Gastrocnemius medialis (tissue), 4 donors: ENCODE measurements at places on chromosomes 1 and 21.

DNA sequence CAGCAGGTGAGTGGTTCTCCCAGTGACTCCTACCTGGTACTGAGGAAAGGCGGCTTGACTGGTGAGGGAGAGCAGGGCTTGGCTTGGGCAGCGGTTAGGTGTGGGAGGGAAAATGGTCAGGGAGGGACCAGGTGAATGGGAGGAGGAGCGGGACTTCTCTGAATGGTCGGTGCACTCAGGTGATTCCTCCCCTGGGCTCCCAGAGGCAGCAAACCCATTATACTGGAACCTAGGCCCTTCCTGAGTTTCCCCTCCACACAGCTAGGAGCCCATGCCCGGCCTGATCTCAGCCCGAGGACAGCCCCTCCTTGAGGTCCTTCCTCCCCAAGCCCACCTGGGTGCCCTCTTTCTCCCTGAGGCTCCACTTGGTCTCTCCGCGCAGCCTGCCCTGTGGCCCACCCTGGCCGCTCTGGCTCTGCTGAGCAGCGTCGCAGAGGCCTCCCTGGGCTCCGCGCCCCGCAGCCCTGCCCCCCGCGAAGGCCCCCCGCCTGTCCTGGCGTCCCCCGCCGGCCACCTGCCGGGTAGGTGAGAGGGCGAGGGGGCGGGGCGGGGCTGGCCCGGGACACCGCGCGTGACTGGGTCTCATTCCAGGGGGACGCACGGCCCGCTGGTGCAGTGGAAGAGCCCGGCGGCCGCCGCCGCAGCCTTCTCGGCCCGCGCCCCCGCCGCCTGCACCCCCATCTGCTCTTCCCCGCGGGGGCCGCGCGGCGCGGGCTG lies 2.3 kb downstream of the ARTN start:
- H3K27me3 ChIP-seq = no peaks in the 10 kb centered on the region
- peak overlapping the region; percentile 26 for H3K4me3 ChIP-seq
- no peak for DNase-seq
- no peak overlapping the region for H3K27ac ChIP-seq
- no peaks in the 10 kb centered on the region for H3K36me3 ChIP-seq

GRCh38 chr21:37896788-37897187 lies 19.5 kb downstream of the KCNJ6 start:
- no peaks in the 10 kb centered on the region for H3K36me3 ChIP-seq
- H3K27me3 ChIP-seq = no peaks in the 10 kb centered on the region
- H3K4me1 ChIP-seq = no peaks in the 10 kb centered on the region
- no peak overlapping the region for H3K27ac ChIP-seq

GRCh38 chr1:116944613-116945012 lies 34.9 kb downstream of the PTGFRN start:
- no peaks in the 10 kb centered on the region for H3K4me1 ChIP-seq
- H3K36me3 ChIP-seq = no peaks in the 10 kb centered on the region
- H3K27ac ChIP-seq = no peak overlapping the region
- DNase-seq = no peak

DNA sequence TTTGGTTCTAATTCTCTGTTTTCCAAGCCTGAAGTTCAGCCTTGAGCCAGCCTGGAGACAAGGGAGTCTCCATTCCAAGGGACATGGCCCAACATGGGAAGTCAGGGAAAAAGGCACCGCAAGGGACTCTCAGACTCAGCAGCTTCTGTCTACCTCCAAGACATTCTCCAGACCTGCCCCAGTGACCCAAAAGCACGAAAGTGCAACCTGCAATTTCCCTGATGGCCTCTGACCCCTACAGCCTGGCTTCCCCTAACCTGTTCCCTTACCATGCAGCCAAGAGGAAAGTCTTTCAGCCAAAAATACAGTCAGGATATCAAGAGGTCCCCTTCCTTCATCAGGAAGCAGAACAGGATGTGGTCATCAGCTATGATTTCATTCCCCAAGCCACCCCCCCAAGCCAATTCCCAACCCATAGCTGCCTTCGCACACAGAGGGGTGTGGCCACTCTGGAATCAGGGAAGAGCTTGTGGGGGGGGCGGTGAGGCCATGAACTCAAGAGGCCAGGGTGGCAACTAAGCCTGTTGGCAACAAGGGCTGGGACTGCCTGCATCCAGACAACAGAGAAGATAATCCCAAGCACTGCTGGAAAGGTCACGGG lies 59.2 kb downstream of the TIAM1 start:
- no peaks in the 10 kb centered on the region for H3K36me3 ChIP-seq
- no peaks in the 10 kb centered on the region for H3K4me1 ChIP-seq
- H3K27me3 ChIP-seq = no peaks in the 10 kb centered on the region
- no peak overlapping the region for H3K27ac ChIP-seq
- H3K4me3 ChIP-seq = no peak overlapping the region

- H3K4me3 ChIP-seq = no peak overlapping the region
- H3K4me1 ChIP-seq = no peaks in the 10 kb centered on the region
- peak; percentile 8 for DNase-seq
- no peaks in the 10 kb centered on the region for H3K27me3 ChIP-seq
Measured at GRCh38 chr21:46117586-46118315, 19.8 kb downstream of the COL6A2 start.

- no peak overlapping the region for H3K4me3 ChIP-seq
- H3K27me3 ChIP-seq = peaks cover 69% of the 10 kb centered on the region
- no peak overlapping the region for H3K27ac ChIP-seq
- DNase-seq = no peak
- no peaks in the 10 kb centered on the region for H3K36me3 ChIP-seq
Measured at GRCh38 chr1:165354739-165355138, 1.8 kb downstream of the LMX1A start.

GRCh38 chr1:55198044-55198443 lies 17.1 kb downstream of the USP24 start:
- no peaks in the 10 kb centered on the region for H3K27me3 ChIP-seq
- peak overlapping the region; percentile 72 for H3K27ac ChIP-seq
- no peak for DNase-seq
- H3K36me3 ChIP-seq = no peaks in the 10 kb centered on the region
- H3K4me1 ChIP-seq = peaks cover 74% of the 10 kb centered on the region

- H3K4me1 ChIP-seq = peaks cover 21% of the 10 kb centered on the region
- no peaks in the 10 kb centered on the region for H3K27me3 ChIP-seq
- no peak for DNase-seq
- no peaks in the 10 kb centered on the region for H3K36me3 ChIP-seq
Measured at GRCh38 chr1:100053119-100053518, 79.6 kb downstream of the SASS6 start.

GRCh38 chr1:154453574-154454352 lies 48.3 kb upstream of the TDRD10 start:
- no peak for DNase-seq
- no peaks in the 10 kb centered on the region for H3K4me1 ChIP-seq
- peaks cover 96% of the 10 kb centered on the region for H3K36me3 ChIP-seq
- no peaks in the 10 kb centered on the region for H3K27me3 ChIP-seq
